Cardiac fibroblast (primary cell): ENCODE measurements at places on chromosomes 5 and 9.

GRCh38 chr9:127159325-127159801 lies 36.9 kb upstream of the ANGPTL2 start:
- peak; percentile 93 for DNase-seq

DNA sequence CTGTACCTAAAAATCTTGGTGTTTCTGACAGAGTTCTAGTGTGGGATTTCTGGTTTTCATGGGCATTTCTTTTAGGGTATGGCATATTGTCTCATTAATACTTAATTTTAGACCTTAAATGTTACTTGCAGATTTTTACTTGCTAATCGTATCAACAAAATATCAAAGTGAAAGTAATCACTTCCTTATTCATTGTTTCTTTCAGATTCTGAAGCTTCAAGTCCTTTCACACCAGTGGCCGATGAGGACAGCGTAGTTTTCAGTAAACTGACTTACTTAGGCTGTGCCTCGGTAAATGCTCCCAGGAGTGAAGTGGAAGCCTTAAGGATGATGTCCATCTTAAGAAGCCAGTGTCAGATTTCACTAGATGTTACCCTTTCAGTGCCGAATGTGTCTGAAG lies 45.2 kb downstream of the RABGAP1 start:
- DNase-seq: no peak

DNA sequence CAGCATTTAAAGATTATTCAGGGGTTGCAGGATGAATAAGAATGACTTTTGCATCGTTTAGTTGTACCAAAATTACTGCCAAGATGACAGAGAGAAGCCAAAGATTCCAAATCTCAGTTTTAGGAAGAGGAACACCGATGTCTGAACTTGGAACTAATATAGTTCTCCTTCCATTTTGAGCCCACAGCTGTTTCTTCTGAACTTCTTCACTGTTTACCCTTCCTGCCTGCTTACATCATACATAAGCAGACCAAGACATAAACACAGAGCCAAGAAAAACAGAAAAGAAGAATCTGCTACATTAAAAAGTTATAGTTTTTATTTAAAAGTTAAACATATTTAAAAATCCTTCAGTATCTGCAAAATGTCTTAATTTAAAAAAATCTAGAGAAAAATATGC lies 146.9 kb upstream of the RAPGEF1 start:
- DNase-seq: peak; percentile 10

DNA sequence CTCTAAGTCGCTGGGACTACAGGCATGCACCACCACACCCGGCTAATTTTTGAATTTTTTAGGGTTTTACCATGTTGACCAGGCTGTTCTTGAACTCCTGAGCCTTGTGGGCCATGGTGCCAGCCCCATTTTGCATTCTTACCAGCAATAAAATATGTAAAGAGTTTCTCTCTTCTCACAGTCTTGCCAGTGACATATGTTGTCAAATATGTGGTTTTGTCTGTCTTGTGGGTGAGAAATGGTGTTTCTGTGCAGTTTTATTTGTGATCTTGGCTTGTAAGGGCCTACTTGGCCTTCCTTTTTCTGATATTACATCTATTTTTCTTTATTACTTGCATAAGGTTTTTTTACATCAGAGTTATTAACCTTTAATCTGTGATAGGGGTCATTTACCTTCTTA lies 47.1 kb downstream of the SPIN1 start:
- DNase-seq: no peak

DNA sequence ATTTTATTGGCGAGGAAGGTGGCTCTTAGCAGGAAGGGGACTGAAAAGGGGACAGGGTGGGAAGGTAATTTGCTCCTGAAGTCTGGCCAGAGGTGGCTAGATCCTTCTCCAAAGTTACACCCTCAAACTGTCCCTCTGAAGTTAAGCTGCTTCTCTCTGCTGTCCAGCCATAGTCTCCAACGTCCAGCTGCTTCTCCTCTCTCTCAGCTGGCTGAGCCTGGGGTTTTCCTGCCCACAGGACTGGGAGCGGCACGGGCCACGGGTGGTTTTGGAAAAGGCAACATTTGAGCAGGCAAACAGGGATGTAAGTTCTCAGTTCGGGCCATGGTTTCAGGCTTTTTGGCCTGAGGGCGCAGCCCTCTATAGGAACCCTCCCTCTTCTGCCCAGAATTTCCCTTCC lies 128.3 kb downstream of the YIPF5 start:
- no peak for DNase-seq

GRCh38 chr5:74017112-74017511 lies 391.1 kb downstream of the ARHGEF28 start:
- DNase-seq: no peak

DNA sequence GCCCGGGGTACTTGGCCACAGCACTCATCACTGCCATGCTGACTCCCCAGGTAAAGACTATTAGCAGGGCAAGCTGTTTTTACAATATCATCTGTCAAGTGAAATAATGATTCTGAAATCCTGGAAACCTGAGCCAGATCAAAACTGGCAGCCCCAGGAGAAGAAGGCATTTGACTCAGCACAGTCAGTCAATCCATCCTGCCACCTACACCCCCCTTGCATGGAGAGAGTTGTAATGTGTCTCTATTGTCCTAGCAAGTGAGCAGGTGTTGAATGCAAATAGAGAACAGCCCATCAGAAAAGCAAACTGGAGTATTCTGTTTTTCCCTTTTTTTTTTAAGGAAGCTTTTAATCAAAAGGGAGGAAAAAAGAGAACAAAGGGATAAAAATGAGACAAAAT lies 291.2 kb downstream of the BRINP1 start:
- DNase-seq: no peak

GRCh38 chr5:161230221-161230620 lies 316.3 kb downstream of the GABRB2 start:
- DNase-seq: no peak

GRCh38 chr5:173500213-173500560 lies 116.3 kb downstream of the BOD1 start:
- no peak for DNase-seq

DNA sequence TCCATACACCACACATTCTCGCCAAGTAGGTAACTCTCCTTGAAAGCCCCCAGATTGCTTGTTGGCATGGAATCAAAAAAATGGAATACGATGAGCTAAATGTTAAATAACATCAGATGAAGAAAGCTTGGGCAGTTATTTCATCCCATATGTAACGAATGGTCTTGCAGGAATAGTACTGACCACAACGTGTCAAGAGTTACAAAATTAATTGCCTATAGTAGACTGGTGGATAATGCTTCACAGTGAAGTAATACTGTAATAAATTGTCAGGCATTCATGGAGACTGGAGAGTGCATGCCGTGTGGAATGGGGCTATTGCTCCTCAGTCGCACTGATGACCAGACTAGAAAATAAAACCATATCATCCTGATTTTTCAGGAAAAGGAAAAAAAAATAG lies 1628.7 kb downstream of the MAT2B start:
- DNase-seq: no peak

GRCh38 chr5:168793841-168794837 lies 215.0 kb upstream of the PANK3 start:
- DNase-seq: peak; percentile 53

DNA sequence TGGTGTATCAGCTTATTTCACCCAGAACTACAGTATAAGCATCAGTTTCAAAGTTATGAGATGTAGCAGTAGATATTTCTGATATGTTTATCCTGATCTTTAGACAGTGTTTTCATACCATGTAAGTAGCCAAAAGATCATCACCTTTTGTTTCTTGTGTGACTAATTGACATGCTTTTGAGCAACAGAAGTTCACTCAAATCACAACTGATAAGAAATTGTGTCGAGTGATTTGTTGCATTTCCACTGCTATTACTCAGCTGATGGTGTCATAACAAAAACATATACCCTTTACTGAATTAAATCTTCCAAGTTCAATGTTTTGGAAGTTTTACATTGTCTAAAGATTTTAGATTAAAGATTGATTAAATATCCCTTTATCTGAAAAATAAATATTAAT lies 324.5 kb downstream of the TUSC1 start:
- DNase-seq: no peak

GRCh38 chr9:134730011-134730760 lies 88.6 kb downstream of the COL5A1 start:
- DNase-seq: peak; percentile 32

DNA sequence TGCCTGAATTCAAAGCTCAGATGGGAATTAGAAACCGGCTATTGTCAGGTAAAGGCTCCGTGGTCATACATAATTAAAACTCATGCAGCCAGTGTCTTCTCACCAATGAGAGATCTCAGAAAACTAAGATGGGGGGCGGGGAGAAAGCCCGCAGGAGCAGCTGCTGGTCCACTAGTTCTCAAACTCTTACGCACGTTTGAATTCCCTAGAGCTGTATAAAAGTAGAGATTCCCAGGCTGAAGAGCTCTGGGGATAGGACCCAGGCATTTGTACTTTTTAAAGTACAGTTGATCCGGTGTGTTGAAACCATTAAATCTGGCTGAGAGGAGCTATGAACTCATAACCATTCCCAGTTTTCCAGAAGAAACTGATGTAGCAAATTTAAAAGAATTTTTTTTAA lies 68.5 kb downstream of the FRMD3 start:
- DNase-seq: no peak

GRCh38 chr5:146101646-146102045 lies 3.7 kb downstream of the PLAC8L1 start:
- no peak for DNase-seq

DNA sequence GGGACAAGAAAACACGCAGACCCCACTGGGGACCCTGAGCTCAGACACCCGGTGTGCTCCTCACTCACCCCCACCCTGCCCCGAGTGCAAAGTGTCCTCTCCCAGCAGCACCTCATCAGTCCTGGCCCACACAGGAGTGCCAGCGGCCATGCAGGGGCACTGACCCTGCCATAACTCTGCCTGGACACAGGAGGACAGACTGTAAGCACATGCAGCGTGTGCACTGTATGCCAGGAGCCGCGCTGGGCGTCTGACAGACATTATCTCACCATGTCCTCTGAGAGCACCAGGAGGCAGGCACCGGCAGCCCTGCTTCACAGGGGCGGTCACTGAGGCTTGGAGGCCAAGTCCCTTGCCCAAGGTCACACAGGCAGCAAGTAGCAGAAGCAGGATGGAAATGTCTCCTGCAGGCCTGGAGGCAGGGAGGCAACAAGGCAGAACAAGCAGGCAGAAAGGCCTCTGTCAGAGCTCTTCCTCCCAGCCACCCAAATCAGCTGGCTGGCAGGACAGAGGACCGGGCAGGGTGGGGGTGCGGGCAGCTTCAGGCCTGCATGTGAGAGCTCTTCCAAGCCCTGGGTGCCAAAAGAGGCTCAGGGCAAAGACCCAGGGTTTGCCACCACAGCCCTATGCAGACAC lies 8.4 kb downstream of the EEIG1 start:
- DNase-seq: no peak

DNA sequence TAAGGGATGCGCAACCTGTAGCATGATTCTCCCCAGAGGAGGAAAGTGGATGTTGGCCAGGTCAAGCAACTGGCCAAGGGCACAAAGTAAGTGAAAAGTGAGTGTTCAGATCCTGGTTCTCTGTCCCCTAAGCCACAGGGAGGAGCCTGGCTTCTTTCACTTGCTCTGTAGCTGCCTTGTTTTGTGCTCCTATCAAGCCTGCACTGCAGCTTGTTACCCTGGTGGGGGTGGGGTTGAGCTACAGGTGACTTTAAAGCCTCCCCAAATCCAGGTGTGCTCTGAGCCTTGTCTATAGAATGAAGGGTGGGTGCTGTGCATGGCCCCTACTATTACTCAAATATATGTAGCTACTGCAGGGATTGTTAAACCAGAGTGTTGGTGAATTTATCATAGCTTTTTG lies 32.9 kb downstream of the RALGPS1 start:
- DNase-seq: no peak

DNA sequence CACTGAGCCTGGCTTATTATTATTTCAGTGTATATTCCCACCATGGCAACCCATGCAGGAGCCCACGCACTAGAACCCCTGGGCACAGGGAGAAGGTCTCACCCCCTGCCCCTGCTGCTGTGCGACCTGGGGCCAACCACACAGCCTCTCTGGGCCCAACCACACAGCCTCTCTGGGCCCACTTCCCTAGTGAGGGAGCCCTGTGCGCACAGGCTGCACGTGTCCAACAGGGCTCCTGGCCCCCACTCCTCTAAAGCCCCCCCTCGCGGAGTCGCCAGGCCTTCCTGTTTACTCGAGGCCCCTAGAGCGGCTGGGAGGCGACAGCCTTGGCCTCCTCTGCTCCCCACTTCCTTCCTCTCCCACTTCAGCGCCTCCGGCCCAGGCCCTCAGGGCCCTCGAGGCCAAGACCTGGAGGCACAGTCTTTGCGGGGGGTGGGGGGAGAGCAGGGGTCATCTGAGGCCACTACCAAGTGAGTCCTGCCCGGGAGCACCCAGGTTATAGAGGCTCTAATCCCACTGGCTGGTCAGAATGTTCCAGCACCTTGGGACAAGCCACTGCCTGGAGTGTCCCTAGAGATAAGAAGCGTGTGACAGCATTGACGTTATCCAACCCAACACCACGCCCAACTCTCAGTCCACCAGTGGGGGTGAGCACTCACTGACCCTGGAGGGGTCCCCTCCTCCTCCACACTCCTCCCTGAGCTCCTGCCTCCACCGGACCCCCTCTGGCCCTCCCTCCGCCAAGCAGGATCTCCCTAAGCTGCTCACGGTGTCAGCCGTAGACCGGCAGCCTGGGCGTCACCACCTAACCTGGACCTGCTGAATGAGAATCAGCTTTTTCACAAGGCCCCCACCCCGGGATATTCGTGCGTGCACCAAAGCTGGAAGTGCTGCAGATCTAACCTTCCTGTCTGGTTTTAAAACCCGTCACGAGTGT lies 7.9 kb upstream of the ENG start:
- DNase-seq: no peak

- no peak for DNase-seq
Observed at GRCh38 chr5:1319436-1320256, 24.8 kb upstream of the TERT start.
